Stimulated activated CD4-positive, alpha-beta T cell treated with anti-CD3 and anti-CD28 coated beads, Interleukin-15, amount 100 ng/mL, for 24 hours (primary cell): ENCODE measurements at places on chromosomes 3 and 15.
A peak's percentile ranks its signal among the peaks of the same experiment; 100 is the strongest.

DNA sequence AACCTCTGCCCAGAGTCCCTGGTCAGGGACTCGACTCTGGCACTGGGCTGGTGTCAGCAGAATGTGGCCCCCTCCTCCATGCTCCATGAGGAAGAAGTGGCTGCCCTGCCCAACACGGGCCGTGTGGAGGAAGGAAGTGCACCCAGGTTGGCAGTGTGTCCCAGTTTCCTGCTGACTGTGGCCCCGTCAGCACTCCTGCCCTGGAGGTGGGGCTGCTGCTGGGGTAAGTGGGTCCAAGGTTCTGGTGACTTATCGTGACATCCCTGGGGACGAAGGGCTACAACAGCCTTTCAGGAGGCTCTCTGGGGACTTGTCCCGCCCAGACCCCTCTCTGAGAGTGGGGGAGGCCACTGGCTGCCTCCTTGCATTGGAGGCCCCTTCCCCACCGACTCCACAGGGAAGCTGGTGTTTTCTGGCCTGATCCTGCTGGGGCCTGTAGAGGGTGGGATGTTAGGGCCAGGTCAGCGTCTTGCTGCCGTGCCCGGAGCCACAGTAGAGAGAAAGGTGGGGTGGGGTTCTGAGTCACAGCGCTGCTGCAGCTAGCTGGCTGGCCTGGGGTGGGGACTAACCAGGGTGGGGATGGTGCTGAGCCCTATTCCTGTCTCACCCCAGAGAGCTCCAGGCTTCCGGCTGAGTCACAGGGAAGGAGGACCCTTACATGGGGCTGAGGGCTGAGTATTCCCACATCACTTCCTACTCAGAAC lies 10.5 kb downstream of the SEMA4B start:
- no peak for DNase-seq

GRCh38 chr3:162218479-162218878 lies 721.9 kb downstream of the OTOL1 start:
- DNase-seq, result no peak

DNA sequence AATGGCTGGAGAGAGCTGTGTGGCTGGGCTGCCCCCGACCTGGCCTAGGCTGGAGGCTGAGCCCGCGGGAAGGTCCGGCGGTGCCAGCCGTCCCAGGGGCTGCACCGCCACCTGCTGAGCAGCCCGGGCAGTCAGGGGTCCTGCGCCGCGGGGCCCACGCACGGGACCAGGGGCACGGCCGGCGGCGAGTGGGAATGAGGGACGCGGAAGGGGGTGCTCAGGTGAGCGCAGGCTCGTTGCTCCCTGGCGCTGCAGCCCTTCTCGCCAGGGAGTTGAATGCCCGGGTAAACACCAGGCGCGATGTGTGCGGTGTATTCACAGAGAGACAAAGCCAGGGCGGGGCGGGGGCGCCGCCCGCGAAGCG lies 666 bp upstream of the SEMA3F start:
- no peak for DNase-seq

GRCh38 chr3:187978433-187979011 lies 175.4 kb upstream of the LPP start:
- no peak for DNase-seq

GRCh38 chr3:14263317-14264005 lies 84.8 kb downstream of the LSM3 start:
- DNase-seq, result no peak

- DNase-seq, result peak; percentile 95
Measured at GRCh38 chr15:52679232-52680040, at the start of gene ATOSA. Gene ATOSA (minus strand): TSS chr15:52679388. CDS start chr15:52678021, 1,367 bp downstream.

DNA sequence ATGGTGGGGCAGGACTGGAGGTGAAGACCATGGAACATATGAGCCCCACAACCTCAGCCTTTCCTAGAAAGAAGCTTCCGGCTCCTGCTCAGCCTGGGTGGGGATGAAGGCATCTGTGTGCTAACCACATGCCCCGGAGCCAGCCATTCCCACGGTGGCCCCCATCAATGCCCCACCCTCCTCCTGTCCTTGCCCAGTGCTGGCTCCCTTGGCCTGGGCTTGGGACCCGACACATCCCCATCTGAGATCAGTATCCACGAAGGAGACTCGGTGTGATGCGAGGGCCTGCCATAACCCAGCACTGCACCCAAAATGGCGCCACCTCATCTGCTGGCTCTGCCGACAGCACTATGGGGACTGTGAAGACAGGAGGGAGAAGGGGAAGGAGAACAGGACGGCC lies 16.5 kb upstream of the PLXND1 start:
- no peak for DNase-seq

DNA sequence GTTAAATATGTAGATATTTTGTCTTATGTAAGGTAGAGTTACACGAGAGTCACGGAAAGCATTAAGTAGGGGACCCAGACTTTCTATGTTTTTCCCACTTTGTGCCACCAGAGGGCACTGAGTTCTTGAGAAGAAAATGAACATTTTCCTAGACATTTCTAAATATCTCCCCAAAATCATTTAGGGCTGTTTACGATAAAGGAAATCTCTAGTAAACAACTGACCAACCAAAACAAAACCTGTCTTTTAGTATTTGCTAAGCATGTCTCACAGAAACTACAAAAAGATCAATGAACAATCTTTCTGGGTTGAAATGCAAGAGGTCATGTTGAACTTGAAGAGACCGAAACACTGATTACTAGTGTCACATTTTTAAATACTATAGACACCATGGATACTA lies 16.1 kb downstream of the POU1F1 start:
- DNase-seq, result peak; percentile 61

GRCh38 chr15:78069462-78070029 lies 8.0 kb downstream of the TBC1D2B start:
- no peak for DNase-seq

- DNase-seq, result no peak
Measured at GRCh38 chr15:92637626-92638025, 17.9 kb downstream of the FAM174B start.

DNA sequence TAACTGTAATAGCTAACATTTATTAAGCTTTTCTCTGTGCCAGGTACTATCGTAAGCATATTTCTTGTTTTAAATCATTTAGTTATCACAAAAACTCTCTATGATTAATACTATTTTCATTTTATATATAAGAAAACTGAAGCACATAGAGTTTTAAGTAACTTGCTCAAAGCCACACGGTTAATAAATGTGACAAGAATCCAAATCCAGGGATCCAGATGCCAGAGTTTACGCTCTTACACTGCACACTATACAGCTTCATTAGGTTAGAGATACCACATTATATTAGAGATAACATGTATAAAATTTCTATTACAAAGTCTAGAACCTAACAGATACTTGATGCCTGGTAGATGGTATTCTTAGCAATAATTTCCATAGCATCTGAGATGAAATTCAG lies 265.2 kb downstream of the SHOX2 start:
- DNase-seq, result no peak

DNA sequence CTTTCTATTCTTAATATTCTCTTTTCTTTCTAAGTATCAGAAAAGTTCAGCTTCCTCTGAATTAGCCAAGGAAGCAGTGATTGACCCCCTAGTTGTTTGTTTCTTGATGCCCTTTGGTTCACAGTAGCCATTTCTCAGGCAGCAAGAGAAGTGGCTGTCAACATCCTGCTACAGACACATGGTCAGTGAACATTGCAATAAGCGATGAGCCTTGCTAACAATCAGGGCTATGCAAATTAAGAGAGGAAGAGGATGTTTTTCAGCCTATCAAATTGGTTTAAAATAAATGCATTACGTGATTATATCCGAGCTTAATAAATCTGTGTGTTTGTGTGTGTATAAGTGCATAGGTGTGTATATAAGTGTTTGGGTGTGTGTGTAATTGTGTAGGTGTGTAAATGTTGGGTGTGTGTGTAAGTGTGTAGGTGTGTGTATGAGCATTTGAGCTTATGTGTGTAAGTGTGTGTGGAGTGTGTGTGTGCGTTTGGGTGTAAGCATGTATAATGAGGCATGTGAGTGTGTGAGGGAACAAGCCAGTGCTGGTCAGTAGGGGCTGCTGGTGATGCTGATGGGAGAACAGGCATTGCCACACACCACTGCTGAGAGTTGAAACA lies 78.1 kb upstream of the XCR1 start:
- DNase-seq, result no peak

DNA sequence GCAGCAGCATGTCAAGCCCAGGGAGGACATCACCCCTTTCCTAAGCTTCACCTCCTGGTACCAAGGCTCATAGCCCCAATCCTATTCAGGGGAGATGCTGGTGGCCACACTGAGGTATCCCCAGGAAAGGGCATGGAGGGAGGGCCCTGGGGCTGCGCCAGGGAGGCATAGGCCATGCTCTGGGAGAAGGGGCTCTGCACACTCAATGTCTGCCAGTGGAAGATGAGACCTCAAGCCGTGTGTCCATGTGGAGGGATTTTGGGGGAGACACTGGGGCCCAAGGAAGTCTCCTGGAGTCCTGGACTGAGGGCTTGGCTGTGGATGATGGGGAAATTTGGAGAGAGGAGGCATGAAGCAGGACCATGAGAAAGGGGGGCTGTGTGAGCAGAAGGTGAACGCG lies 21.2 kb upstream of the PRR23E start:
- no peak for DNase-seq

DNA sequence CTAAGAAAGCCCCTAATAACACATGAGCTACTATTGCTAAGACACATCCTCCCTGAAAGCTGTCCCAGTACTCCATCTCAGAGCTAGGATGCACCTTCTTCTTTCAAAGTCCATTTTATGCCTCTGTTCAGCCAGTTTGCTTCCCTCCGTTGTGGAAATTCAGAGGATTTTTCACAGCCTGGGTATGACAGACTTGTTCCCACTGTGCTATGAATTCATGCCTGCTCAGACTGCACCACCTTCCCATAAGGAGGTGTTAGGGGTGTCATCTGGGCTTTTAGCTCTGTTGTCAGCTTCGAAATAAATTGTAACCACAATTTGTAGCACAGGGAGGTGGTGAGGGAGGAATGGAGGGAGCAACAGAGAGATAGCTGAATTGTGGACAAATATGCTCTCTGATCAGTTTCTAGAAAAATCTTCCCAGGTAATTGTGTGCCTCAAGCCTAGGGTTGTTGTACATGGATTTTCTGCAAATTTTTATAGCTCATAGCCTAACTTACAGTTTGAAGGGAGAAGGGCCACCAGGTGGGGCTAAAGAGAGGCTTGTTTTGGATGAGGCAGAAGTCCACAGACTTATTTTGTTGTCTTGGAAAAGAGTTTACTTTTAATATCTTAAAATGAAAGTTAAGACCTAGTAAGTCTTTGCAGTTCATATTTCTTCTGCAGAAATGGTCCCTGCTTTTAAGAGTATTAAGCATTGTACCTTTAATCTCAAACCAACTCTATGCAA lies 462.0 kb downstream of the PDCD6IP start:
- DNase-seq, result peak; percentile 50

DNA sequence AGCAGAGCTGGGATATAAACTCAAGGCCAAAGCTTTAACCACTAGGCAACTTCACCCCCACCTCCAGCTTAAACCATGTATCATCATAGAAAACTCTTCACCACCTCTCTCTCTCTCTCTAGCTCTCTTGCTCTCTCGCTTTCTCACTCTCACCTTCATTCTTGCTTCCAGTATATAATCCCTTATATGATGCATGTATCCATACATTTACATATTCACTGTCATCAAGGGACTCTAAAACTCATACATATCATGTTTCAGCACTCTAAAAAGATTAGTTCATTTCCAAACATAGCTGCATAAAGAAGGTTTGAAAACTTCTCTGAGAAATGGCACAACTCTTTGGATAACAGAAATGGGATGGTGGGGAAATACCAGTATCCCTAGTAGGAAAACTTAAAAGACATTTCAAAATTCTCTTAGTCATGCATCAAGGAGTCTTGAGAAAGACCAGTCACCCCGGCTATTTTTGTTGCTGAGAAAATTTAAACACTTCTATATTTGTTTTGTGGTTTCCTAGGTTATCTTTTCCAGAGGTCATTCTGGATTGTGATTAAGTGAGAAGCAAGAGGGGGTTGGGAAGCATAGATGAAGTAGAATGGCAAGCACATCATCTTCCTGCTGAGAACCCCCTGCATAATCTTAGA lies 447.8 kb upstream of the THBS1 start:
- DNase-seq, result no peak

- no peak for DNase-seq
Measured at GRCh38 chr3:120773932-120774331, 31.4 kb downstream of the GTF2E1 start.

GRCh38 chr3:116038968-116039650 lies 406.2 kb downstream of the LSAMP start:
- DNase-seq, result no peak

- DNase-seq, result no peak
Measured at GRCh38 chr15:66935688-66936087, 129.7 kb upstream of the SMAD3 start.

- DNase-seq, result no peak
Measured at GRCh38 chr15:81611679-81612078, 237.7 kb upstream of the TMC3 start.

DNA sequence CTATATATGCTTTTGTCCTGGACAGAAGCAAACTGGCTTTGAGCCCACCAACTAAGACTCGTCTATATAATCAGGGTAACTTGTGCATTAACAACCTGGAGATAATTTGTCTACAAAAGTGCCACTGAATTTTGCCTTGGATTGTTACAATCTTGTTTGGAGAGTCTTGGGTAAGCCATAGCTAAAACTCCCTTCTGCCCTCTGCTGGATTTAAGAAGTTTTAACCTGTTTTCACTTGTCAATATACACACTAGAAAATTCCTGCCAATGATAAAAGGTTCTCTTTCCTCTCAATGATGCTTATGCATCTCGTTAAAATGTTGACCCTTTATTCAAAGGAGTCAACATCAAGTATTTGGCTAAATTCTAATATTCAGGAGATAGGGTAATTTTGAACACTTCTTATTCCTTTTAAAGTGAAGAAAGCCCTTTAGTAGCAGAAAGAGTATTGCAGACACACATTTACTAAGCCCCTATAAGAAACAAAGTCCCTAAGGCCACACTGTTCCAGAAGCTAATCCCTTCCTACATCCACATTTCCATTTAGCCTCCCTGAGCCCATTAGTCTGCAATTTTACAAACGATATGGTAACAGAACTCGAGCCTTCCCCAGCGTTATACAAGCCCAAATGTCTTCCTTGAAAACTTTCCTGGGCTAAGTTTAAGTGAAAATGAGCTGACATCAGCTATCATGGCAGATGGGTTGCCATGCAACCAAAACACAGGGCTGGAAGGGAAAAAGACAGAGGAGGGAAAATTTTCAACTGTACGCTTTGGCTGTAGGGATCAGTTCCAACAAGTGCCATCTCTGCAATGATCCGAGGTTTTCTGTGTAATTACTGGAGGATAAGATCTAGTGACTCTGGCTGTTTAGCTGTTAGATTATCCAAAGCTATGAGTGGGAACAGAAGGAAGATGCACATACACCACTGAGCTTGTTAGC lies 75.9 kb upstream of the FGF12 start:
- DNase-seq, result no peak

DNA sequence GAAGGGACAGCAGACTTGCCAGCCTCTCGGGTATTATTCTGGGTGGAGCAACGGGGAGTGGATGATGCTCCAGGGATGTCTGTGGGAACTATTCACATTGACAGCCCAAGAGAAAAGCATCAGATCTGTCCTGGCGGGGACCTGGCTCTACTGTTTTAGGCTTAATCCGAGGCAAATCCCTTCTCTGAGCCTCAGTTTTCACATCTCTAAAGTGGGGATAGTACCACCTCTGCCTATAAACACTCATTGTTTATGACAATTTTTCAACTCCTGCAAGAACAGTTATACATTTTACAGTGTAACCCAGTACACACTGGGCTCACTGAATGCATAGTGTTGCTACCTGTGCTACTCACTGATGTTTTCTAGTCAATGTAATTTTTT lies 9.3 kb downstream of the PDIA5 start:
- no peak for DNase-seq
